Smooth muscle cell of the pulmonary artery (primary cell): ENCODE measurements at places on chromosomes 13 and 19. TPM values are rescaled to one million over a fixed set of nuclear protein-coding genes. Genes with fewer than 3 reads are reported as not detected.

Gene MTUS2
- total RNA-seq: 0.10 and 0.13 TPM in 2 replicates

Gene IZUMO2
- total RNA-seq: not detected in 2 replicates

Gene AMER2
- not detected in 2 replicates for total RNA-seq

Gene BICRA
- total RNA-seq: 6.0 and 7.8 TPM in 2 replicates

Gene LILRB2
- not detected in 2 replicates for total RNA-seq

Gene ZNF432
- 9.3 and 12.9 TPM in 2 replicates for total RNA-seq

Gene ABHD8
- total RNA-seq: 13.8 and 14.9 TPM in 2 replicates
